ENCODE measurements at places on chromosomes 1 and 21.

- DNase-seq = no peak
Observed at GRCh38 chr1:208809876-208810275, 565.7 kb upstream of the PLXNA2 start.

DNA sequence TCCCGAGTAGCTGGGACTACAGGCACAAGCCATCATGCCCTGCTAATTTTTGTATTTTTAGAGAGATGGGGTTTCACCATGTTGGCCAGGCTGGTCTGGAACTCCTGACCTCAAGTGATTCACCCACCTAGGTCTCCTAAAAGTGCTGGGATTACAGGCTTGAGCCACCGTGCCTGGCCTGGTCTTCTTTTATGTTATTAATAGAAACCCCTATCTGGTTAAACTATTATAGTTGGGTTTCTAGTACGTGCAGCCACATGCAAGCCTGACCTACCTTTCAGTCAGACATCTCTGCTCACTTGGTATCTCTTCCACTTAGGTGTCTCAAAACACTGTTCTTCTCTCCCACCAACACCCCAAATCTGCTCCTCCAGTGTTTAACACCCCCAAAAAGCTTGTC is 34.4 kb downstream of the PSEN2 start:
- no peak for DNase-seq

DNA sequence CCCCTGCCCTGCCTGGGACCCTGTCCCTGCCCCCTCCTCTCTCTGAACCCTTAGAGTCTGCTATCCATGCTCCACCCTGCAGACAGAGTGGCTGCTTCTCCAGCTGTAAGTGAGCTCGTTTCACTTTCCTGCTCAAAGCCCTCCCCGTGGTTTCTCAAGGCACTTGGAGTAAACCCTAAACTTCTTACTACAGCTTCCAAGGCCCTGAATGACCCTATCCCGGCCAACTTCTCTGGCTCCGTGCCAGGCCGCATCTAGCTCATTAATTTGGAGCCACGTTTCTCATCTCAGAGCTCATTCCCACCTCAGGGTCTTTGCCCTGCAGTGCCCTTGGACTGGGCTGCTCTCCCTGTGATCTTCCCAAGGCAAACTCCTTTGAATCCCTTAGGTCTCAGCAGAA is 235.1 kb upstream of the RUNX1 start:
- DNase-seq = peak; percentile 25

DNA sequence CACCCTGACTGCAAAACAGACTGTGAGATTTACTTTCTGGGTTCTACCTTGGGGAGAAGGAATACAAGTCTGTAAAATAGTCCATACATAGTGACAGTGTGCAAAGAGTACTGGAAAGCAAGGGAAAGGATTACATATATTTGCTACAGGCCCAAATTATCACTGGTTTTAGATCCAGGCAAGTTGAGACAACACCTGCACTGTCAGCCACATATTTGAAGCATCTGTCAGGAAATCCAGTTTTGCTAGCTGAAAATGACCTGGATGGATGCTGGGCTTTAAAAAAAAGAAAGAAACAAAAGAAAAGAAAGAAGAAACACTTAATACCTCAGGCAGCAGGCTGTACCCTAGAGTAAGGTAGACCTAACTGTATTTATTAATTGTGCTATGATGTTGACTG is 23.9 kb upstream of the SPRR2G start:
- DNase-seq = no peak

GRCh38 chr1:79177844-79178243 is 171.3 kb upstream of the ADGRL4 start:
- no peak for DNase-seq

- no peak for DNase-seq
Observed at GRCh38 chr1:89288051-89288340, 15.3 kb upstream of the GBP5 start.

GRCh38 chr1:161378014-161378413 is 10.3 kb upstream of the CFAP126 start:
- no peak for DNase-seq

DNA sequence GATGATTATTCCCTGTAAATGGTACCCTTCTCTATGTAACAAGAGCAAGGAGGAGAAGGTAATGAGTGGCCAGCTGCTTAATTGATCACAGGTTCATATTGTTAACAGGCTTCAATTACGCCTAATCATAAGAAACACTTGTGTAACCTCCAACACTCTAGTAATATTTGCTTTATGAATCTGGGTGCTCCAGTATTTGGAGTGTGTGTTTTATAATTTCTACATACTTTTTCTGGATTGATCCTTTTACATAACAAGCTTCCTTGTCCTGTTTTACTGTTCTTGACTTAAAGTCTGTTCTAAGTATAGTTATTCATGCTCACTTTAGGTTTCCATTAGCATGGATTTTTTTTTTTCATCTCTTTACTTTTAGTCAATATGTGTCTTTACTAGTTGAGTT is 984.2 kb downstream of the AMY1C start:
- no peak for DNase-seq

- no peak for DNase-seq
Observed at GRCh38 chr1:163186862-163187261, 15.9 kb downstream of the RGS5 start.

DNA sequence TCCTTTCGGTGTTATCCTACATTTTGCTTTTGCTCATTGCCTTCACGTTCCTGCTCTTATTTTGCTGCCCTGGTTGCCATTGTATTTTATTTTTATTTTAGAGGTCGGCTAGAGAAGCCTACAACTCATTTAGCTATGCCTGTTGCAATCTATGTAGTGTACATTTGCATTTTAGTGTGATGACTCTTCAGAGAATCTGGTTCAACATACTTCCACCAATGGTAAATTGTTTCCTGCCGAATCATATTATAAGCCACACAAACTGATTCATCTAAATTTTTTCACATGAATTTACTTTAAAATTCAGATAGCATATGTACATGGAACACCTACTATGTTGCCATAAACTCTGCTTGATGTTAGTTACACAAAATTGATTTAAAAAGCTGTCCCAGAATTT is 1596.9 kb downstream of the PLA2G4A start:
- DNase-seq = no peak

GRCh38 chr1:56524263-56524662 is 55.1 kb downstream of the PLPP3 start:
- DNase-seq = no peak

DNA sequence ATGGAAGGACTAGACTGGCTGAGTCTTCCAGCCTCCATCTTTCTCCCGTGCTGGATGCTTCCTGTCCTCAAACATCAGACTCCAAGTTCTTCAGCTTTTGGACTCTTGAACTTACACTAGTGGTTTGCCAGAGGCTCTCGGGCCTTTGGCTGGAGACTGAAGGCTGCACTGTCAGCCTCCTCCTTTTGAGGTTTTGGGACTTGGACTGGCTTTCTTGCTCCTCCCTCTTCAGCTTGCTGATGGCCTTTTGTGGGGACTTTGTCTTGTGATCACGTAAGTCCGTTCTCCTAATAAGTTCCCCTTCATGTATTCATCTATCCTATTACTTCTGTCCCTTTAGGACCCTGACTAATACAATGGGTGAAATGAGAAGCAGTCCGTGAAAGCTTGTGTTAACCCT is 196.4 kb downstream of the KAZN start:
- DNase-seq = no peak

- no peak for DNase-seq
Observed at GRCh38 chr1:23424293-23425192, at the start of gene TCEA3. Gene TCEA3 (minus strand): TSS chr1:23424748. CDS start chr1:23424633, 115 bp downstream.

DNA sequence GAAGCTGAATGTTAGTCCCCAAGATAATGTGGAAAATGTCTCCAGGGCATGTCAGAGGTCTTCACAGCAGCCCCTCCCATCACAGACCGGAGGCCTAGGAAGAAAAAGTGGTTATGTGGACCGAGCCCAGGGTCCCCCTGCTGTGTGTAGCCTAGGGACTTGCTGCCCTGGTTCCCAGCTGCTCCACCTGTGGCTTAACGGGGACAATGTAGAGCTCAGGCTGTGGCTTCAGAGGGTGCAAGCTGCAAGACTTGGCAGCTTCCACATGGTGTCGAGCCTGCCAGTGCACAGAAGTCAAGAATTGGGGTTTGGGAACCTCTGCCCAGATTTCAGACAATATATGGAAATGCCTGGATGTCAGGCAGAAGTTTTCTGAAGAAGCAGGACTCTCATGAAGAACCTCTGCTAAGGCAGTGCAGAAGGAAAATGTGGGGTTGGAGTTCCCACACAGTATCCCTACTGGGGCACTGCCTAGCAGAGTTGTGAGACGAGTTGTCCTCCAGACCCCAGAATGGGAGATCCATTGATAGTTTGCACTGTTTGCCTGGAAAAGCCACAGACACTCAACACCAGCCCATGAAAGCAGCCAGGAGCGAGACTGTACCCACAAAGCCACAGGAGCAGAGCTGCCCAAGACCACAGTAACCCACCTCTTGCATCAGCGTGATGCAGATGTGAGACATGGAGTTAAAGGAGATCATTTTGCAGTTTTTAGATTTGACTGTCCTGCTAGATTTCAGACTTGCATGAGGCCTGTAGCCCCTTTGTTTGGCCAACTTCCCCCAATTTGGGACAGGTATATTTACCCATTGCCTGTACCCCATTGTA is 204.9 kb downstream of the MRPL39 start:
- no peak for DNase-seq

- DNase-seq = no peak
Observed at GRCh38 chr1:220747437-220748088, 559 bp upstream of the MTARC2 start.

DNA sequence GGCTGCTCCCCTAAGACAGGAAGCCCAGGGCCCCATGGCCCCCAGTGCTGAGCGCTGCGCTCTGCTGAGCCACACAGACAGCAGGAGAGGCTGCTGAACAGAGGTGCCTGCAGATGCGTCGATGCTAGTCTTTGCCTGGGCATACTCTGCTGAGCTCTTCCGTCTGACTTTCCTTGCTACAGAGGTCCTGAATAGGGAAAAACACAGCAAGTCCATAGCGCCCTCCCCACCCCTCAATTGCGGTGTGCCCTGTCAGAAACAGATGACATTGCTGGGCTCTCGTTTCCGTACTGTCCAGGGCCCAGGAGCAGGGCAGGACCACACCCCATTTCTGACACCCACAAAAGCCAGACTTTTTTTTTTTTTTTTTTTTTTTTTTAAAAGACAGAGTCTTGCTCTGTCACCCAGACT is 252.5 kb downstream of the SDCCAG8 start:
- DNase-seq = no peak

DNA sequence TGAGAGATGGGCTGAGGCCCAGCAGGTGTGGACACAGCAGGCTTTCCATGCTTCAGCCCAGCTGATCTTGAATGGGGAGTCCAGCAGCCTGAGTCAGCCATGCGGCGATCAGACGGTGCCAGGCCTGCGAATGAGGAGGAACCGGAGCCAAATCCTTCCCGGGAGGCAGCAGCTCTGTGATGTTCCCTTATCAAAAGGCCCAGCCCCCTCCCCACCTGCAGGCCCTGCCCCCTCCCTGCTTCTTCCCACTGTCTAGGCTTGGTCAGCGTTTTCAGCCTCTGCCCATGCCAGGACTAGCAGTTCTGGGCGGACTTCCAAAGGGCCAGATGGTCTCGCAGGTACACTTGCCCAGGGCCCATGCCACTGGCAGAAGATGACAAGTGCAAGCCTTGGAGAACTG is 253.8 kb downstream of the KAZN start:
- no peak for DNase-seq
